ENCODE measurements at places on chromosomes 5 and 9.
A peak's percentile ranks its signal among the peaks of the same experiment; 100 is the strongest.

GRCh38 chr5:68544648-68545552 is 329.3 kb downstream of the PIK3R1 start:
- no peak for DNase-seq

- no peak for DNase-seq
These were observed 197.7 kb downstream of the MCTP1 start for GRCh38 chr5:95086927-95087815.

DNA sequence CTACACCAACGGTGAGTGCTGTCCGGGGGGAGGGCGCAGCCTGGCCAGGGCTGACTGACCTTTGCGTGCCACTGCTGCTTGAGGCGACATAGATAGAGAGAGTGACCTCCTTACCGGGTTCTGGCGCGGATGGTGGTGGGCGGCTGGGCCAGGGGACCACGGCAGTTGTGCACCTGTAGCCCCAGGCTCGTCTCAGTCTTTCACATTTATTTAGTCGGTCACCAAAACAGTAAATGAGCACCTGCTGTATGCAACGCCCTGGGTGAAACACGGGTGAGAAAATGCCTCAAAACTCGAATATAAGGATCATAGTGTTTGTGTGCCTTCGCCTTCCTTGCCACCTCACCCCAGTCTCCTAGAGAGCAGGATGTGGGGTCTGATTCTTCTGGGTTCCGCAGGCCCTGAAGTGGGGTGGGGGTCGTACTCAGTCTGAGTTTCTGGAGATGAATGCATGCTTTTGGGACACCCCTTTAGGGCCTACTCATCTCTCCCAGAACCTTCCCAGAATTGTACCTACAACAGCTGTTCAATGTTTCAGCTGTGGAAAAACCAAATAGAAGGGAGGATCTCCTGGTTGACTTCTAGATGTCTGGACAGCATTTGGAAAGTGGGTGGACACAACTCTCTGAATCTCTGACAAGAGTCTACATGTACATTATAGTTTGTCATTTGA is 714 bp downstream of the SEC24A start:
- DNase-seq, result no peak

DNA sequence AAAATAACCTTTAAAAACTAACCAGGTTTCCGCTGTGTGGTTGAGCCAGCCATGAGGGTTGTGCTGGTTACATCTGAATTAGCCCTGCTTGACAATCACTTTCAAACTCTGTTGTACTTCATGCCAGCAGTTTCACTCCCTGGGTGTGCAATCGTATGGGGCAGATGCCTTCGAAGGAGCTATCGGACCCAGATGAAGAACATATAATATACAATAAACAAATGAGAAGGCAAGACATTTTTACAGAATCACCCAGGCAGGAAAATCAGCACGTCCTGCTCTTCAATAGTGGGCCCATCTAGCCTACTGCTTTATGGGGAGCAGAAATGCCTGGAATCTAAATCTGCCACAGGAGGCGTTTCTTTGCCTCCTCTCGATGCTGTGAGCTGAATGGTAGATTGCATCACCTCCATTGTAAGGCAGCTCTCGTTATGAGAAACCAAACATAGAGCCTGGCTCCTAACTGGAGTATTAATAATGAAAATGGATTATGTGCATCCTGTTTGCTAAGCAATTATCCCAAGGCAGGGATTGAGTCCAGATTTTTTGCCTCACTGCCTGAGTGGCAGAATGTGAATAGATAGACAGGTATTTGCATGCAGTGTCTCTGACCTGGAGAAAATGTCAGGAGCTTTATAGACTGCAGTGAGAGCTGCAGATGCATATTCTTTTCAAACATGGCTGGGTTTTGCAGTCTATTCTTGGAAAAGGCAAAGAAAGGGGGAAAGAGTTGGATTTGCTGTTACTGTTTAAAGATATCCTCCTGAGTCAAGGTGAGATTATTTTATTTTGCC is 143.3 kb upstream of the SMARCA2 start:
- no peak for DNase-seq

- no peak for DNase-seq
These were observed 13.9 kb downstream of the PCBD2 start for GRCh38 chr5:134918861-134919260.

DNA sequence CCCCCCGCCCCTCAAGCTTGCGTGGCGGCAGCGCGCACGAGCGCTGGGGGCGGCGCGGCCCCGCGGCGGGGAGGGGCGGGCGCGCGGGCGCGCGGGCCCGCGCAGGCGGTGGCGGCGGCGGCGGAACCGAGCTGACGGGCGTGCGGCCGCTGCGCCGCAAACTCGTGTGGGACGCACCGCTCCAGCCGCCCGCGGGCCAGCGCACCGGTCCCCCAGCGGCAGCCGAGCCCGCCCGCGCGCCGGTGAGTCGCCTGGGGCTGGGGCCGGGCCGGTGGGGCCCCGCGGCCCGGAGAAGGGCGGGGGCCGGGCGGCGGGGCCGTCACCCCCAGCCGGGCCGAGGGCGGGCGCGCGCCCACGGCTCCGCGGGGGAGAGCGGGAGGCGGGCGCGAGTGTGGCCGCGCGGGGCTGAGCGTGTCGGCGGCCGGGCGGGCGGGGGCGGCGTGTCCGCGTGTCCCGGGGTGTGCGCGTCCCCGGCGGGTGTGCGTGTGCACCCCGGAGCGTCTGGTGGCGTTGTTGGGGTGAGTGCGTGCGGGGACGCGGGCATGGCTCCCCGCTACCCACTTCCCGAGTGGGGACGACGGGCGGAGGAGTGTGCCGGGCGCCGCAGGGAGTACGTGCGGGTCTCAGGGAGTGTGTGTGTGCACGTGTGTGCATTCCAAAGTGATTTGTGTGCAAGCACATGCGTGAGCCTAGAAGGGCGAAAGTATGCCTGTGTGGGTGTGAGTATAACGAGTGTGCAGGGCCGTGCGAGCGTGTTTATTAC is at the start of gene NEK6:
Gene NEK6, plus strand, starts transcription at position 106 of the 763 bp plus-strand sequence. CDS start 44,016 bp downstream, outside the sequence.
- peak; percentile 63 for DNase-seq

DNA sequence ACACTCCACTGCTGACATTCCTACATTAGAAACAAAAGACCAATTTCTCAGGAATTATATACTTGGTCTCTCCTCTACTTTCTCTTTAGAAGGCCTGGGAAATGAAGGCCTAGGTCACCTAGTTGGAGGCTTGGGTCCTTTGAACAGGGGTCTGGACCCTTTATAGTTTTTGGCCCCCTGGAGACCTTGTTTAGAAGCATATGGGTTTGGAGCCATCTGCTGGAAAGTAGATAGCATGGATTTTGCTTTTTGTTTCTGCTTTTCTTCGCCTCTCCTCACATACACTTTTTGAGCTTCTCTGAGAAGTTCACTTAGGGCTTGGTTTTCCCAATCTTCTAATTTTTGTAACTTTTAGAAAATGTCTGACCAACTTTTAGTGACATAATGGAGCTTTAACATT is 67.1 kb upstream of the CDK20 start:
- DNase-seq, result no peak

DNA sequence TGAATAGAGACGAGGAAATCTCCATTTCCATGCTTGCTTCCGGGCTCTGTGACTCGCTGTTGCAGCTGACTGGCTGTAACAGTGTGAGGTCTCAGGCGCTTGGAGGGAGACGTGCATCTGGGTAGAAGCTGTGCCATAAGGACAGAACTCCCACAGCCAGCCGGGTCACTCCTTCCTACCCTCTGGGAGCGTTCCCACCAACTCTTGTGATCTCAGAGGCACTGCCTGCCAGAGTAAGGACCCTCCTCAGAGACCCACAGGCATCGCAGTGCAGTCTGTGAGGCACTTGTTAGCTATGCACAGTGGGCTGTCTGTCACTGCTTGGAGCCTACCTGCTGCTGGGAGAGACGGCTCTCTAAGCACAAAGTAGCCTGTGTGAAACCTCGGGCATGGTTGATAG is 203.4 kb upstream of the SEMA6A start:
- DNase-seq, result no peak

DNA sequence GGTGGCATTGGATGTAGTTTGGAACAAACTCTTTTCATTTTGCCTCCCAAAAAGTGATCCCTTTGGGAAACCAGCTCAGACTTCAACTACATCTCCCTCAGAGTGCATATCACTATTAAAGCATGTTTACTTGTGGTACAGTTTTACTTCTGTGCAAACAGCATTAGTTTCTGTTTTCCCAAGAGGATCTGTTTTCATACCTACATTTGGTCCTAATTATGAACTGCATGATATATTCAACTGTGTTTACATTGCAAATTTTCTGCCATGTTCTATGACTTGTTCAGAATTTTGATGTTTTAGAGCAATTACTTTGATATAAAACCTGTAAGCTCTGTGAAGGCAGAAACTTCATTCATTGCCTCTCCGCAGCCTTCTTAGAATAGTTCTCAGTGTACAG is 681.5 kb upstream of the ACO1 start:
- DNase-seq, result no peak

All from CD4-positive, alpha-beta T cell treated with Interferon alpha-2 for 1 hour (primary cell).